ENCODE measurements at places on chromosomes 13 and 19.

- no peak for DNase-seq
Measured at GRCh38 chr13:88752041-88752440, 1080.9 kb downstream of the SLITRK5 start.

DNA sequence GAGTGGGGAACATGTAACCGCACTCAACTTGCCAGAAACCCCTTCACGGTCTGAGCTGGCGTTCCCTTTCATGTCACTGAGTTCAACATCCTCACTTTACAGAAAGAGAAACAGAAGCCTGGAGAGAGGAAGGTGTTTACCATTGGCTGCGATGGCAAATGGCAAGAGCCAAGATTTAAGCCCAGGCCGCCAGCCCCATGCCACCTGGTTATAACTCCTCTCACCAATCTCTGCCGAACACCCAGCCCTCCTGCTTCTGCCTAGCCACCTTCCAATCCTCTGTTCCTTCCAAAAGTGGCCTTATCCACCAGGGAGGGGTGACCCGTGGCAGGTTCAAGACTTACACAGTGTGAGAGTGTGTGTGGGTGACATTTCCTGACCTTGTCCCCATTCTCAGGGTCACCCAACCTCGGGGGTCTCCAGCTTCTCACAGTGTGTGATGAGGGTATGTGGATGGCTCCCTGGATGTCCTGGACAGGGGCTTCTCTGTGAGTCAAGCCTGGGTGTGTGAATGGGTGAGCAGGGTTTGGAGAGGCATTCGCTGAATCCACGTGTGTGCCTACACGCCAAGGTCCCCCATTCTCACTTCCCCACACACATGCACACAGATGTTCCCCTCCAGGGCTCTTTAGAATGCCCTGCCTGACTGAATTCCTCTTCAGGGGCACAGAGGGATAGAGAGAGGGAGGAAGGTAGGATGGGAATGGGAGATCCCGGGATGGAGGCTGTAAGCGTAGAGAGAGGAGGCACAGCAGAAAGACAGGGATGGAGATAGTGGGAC, 1.2 kb downstream of the CADM4 start:
- no peak for DNase-seq

DNA sequence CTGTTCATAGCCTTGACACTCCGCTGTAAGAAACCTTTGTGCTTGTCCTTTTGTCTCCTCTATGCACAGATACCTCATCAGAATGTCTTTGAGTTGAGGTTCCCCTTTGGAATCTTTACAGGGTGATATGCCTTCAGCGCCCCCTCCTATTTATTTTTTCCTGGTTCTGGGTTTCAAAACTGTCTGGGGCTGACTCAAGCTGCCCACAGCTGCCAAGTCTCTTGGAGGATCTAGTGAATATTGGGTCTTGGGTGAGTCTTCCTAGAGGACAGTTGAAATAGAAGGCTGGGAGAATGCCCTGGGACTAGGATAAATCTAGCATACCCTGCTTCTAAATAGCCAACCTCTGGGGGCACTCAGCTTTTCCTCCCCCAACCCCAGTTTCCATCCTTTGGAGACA, 930 bp downstream of the ZNF136 start:
- peak; percentile 22 for DNase-seq

GRCh38 chr13:79904581-79904980, 423.6 kb downstream of the NDFIP2 start:
- no peak for DNase-seq

- no peak for DNase-seq
Measured at GRCh38 chr19:45834970-45835369, 19.9 kb upstream of the RSPH6A start.

- DNase-seq: no peak
Measured at GRCh38 chr19:13299838-13300237, 149.6 kb downstream of the IER2 start.

DNA sequence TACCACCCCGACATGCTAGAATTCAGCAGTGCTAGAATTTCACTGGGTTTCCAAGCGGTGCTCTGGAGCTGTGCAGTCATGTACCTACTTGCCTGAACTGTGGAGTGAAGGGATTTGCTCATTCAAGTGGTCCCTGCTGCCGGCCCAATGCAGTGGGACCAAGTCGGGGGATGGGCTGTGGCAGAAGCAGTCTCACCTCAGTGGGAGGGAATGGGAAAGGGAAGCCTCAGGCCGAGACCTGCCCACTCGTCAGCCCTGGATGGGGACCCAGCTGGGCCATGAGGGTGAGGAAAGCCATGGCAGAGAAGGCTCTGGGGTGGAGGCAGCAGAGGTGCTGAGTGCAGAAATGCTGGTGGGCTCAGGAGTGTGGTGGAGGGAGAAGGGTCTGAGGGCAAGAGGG, 14.9 kb downstream of the KLHL26 start:
- no peak for DNase-seq

- DNase-seq: no peak
Measured at GRCh38 chr13:110529522-110530311, 31.8 kb downstream of the RAB20 start.

DNA sequence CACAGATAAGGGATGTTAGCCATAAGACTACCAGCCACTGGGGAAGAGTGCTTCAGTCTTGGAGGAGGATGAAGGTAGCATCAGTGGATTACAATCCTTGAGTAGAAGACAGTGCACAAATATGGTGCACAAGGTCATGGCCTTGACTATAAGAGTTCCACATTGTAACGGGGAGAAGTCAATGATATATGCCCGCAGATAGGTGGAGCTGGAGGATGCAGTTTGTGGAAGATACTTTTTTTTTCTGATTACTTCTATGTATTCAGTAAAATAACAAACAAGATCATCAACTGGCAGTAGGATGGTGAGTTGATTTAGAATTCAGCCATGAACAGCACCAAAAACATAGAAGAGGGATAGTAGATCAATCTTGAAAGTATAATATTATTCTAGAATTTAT, 926.8 kb upstream of the MIR17HG start:
- DNase-seq: no peak

DNA sequence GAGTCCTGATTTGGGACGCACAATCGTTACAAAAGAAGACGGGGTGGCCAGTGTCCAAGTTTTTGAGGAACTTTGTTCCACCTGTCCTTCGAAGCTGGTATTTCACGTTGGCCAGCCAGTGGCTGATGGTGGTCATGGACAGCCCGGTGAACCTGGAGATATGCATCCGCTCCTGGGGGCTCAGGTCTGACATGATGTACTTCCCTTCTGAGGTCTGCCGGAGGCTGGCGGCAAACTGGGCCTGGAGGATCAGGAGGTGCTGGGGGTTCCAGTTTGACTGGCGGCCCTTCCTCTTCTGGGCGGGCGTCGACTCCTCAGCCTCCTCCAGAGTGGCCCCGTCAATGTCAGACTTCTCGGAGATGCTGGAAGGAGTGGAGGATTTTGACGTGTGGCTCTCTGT, 72.4 kb downstream of the TSHZ3 start:
- DNase-seq: no peak

DNA sequence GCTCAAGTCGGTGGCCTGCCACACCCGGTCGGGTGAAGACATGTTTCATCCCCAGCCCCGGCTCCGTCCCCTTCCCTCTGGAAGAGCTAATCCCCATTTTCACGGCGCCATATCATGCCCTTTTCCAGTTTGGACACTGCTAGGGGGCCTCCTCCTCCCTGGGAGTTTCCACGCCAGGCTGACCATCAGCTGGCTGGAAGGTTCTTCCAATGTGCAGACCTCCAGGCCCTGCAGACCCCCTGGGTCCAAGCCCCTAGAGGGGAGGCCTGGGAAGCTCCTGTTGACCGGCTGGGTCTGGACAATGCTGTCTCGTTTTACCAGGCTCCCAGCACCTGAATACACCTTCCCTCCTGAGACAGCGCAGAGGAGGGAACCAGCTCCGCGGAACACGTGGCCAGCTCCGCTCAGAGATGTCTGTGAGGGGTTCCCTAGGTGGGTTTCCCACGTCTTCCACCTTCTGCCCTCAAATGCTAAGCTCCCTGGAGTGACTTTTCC, 44.7 kb upstream of the RANBP3 start:
- no peak for DNase-seq

- DNase-seq: peak; percentile 61
Measured at GRCh38 chr13:30791354-30792001, 56.1 kb downstream of the ALOX5AP start.

DNA sequence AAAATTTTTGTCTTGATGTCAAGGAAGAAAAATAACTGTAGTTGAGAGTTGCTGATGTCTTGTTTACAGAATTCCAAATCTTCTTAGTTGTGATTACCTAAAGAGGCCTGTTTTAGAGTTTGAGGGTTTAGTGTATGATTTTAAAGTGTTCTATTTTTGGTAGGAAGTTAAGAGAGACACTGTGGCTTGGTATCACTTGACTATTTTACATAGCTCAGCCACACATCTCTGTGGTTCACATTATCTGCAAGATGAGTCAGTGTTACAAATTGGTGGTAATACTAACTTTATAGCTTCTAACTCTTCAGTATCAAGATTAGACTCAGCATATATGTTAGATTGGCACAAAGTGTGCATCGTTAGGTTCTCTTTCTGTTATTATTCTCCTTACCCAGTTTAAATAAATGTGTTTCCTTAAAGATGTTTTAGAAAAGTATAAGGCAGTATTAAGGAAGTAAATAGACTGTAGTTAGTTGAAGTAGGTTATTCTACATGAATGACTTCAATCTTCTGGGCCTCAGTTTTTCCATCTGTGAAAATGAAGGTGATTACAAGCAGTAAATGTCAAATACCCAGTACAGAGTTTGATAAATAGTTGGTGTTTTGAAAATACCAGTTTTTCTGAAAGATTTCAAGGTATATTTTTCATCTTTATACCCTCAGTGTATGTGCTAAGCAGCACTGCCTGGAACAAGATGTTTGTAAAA, 33.4 kb downstream of the COG6 start:
- DNase-seq: peak; percentile 33

- DNase-seq: peak; percentile 42
Measured at GRCh38 chr13:48977286-48977625, 1.5 kb downstream of the FNDC3A start.

GRCh38 chr19:15551293-15552004, 43.1 kb downstream of the CYP4F22 start:
- no peak for DNase-seq

GRCh38 chr13:46804391-46804815, 7.4 kb upstream of the ESD start:
- peak; percentile 95 for DNase-seq

GRCh38 chr13:33855371-33855895, 37.5 kb downstream of the RFC3 start:
- DNase-seq: no peak

GRCh38 chr19:18543814-18544475, 572 bp upstream of the FKBP8 start:
- peak; percentile 55 for DNase-seq

DNA sequence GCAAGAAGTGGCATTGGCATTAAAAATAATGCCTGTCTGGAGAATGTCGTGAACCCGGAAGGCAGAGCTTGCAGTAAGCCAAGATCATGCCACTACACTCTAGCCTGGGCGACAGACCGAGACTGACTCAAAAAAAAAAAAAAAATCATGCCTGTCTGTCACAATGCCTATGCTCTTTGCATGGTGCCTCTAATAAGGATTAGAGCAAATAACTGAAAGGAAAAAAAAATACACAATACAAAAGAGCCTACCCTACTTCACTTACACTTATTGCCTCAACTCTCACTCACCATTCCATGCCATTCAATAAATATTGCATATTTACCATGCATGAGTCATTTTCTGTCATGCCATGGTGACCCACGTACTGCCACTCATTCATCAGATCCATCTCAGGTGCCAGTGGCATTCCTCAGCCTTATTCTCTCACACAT, 49.1 kb downstream of the TBC1D4 start:
- DNase-seq: no peak

- DNase-seq: no peak
Measured at GRCh38 chr19:49977881-49978280, 16.9 kb upstream of the SIGLEC11 start.

DNA sequence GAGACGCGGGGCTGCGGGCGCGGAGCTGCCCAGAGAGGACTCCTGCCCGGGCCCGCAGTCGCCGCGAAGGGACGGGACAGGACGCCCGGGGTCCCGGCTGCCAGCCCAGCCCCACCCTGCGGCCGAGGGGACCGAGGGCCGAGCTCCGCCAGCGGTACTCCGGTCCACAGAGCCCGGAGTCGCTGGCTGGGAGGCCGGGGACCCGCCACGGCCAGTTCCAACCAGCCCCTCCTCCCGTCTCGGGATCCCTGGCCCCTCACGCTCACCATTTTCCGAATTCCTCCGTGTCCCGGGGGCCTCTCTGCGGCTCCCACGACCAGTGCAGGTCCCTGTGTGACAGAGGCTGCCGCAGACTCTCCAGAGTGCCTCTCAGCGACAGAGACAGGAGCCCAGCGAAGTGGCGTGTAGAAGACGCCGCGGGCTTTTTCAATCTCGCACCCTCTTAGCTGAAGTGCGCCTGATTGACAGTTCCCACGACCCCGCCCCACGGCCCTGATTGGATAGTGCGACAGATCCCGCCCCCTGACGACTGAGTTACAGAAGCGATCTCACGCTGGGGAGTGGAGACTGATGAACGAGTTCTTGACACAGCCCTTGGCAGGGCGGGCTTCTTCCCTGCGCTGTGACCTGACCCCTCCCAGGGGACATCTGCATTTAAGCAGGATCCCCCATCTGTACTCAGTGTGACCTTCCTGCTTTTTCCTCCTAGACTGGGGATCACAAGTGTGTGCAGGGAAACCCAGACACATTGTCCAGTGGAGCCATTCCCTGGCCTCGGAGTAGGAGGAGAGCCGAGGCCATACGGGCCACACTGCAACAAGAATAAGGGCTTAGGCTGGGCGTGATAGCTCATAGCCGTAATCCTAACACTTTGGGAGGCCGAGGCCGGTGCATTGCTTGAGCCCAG, 44.0 kb downstream of the ZNF823 start:
- peak; percentile 90 for DNase-seq

DNA sequence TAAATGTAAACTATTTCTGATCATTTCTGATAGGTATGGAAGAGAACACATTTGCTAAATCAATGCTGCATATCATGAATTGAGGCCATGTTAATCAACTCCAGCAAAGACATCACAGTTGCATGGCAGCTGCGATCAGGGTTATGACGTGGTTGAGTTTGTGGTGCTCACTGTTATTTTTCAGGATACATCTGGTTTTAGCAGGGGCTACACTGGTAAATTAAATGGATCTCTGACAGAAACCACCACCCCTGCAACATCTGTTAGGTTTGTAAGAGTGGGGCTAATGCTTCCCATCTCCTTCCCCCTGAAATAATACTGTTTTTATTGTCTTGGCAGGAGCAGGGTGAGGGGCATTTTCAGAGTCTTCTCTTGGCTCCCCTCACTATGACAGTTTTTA, 444.4 kb upstream of the ZNF507 start:
- DNase-seq: no peak

GRCh38 chr13:29654843-29655547, 59.5 kb upstream of the SLC7A1 start:
- peak; percentile 60 for DNase-seq
